ENCODE measurements at places on chromosomes 2 and 18.

DNA sequence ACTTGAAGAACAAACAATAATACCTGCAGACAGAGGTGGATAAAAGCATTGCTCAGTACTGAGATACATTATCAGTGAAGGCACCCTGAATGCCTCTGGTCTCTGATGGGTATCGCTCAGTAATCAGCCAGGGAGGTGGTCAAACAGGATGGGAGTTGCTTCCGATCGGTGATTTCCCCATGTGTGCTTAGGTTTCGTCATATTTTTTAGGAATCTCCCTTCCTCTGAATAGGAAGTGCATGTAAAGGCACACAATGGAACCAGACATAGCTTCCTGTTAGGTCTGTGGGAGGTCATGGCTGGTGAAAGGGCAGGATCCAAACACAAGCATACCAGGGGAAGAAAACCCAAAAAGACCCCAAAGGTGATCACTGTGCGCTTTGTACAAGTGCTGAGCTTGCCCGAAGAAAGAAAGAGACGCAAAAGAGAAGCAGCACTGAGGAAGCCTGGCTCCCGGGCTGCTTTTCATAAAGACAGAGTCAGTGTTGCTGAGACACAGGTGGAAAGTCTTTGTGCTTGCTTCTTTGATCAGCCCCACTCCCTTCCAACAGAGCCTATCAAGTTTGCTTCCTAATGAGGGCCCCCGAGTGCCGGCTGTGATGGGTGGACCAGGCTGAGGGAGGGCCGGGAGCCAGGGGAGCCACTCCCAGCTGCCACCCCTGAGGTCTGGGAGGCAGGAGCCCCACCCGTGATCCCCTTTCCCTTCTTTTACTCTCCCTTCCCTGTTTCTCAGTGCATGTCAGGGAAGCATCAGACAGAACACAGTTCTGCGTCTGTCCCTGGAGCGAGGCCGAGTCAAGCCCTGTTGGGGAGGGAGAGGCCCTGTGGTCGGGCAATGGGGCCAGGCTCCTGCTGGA is 138.2 kb downstream of the SH3RF3 start:
- no peak for DNase-seq

- DNase-seq = no peak
Measured at GRCh38 chr2:172792711-172793110, 57.1 kb downstream of the RAPGEF4 start.

DNA sequence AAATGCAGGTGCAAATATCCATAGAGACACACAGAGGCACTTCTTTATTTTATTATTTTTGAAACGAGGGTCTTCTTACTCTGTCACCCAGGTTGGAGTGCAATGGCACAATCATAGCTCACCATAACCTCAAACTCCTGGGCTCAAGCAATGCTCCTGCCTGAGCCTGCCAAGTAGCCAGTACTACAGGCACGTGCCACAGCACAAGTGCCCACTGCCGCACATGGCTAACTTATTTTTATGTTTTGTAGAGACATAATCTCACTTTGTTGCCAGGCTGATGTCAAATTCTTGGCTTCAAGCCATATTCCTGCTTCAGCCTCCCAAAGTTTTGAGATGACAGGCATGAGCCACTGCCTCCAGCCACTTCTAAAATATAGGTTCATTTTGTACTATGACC is 537.6 kb downstream of the THSD7B start:
- DNase-seq = no peak

DNA sequence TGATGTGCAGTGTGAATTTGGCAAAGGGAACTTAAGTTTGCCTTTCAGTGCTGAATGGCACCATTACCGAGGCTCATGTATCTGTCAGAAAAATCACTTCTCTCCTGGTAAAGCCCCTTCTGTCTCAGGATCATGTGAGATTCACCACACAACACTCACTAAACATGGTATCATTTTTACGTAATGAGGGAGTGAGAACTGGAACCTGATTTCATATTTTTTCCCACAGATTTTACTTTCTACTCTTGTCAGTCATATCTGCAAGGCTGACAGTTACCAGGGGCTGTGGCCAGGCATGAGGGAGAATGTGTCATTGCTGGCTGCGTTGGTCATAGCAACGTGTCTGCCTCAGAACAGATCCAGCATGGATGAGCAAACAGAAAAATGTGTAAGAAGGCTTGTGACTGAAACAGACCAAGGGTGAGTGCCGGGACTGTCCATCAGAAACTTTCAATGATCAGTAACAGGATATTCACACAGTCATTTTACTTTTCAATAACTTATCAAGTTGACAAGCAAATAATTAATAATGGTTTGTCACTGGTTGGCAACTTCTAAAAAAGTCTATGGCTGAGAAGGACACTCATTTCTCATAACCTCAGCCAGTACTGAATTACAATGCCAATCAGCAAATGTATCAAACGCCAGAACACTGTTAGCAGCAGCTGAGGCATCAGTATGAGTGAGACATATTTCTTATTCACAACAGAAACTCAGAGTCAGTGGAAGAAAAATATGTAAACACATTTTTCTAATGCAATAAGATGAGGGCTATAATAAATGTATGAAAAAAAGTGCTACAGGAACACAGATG is 100.5 kb downstream of the CDC42EP3 start:
- DNase-seq = no peak

DNA sequence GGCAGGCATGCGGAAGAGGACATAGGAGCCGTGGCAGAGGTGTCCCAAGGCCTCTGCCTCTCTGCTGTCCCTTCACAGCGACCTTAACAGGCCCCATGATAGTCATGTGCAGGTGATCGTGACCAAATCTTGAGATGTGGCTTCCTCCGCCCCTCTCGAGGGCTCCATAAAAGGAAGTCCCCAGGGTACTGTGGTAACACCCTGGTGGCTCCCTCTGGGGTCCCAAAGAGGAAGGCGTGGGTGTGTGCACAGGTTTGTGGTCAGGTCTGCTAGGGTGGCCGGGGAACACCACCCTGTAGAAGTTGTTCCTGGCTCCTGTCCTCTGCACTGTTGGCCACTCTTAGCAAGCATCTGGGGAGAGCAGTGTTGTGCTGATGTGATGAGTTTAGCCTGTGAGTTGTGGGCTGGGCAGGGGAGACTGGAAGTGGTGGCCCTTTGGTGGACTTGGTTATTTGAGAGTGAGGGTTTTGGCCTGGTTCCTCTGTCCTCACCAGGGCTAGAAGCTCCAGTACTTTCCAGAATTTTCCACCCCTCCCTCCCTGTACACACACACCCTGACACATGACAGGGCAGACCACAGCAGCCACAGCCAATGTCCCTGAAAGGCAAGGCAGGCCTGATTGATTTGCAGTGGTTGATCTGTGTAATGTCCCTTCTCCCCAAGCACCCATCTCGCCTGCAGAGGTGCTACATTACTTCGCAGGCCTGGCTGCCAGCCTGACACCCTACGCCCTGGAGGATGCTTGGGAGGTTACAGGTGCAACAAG is 68.9 kb upstream of the BOD1L2 start:
- no peak for DNase-seq

DNA sequence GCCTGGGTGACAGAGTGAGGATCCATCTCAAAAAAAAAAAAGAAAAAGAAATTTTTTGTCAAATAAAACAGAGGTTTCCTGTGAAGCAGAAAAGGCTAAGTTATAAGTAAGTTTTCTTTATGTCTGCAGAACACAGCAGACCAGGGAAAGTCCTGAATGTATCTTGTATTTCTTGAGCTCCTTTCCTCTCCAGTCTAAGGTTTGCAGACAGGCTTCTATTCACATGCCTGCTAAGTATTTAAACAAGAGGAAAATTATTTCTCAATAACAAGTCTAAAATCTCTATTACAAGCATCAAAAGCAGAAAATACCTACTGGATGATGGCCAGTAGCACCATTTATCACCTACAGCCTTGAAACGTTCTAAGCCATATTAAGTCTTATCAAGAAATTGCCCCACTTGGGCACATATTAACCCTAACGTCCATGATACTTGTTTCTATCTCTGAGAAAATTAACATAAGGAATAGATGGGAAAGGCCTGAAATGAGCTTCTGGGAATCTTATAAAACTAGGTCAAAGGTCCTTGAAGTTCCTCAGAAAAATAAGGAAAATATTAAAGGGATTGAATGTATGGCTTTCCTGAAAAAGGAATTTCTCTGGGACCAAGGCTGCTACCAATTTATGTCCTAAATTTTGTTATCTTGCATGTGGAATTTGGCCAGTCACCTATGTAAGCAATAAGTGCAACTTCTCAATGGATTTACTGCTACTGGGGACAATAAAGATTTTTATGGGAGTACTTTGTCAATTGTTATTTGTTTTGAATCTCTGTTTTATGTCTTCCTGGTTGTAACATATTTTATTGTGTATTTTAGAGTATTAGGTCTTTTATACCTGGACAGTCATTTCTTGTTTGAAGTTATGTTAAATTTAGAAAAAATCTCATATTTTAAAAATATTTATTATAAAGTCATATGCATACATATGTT is 3.0 kb upstream of the REG1A start:
- no peak for DNase-seq

GRCh38 chr2:36659872-36660312 is 36.6 kb upstream of the VIT start:
- DNase-seq = no peak

GRCh38 chr18:24427484-24427883 is 1.0 kb downstream of the IMPACT start:
- no peak for DNase-seq

DNA sequence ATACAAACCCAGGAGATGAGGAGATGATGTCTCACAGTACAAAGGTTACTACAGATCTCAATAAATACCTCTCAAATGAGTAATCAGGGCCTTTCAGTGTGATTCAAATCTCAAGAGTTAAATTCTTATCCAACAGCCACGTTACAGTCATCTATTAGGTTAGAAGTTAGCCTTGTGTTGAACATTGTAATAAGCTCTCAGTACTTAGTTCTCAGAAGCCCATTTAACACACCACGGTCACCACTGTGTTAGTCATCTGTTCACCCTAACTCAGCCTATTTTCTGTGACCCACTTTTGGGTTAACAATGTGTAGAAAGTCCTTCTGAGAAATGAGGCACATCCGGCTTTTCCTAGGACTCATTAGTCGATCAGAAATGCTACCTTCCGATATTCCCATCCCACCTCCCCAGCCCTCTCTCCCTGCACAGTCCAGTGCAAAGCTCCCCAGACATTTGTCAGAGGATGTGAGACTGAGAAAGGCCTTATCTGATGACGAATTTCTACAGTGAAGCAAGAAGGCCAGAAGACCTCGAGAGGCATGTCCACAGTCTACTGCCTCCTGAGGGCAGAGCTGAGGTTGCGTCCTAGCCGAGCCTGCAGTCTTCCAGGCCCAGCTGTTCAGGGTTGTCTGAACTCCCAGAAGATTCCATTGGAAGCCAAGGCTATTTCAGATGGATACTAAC is 92.6 kb downstream of the ACTR2 start:
- DNase-seq = no peak

DNA sequence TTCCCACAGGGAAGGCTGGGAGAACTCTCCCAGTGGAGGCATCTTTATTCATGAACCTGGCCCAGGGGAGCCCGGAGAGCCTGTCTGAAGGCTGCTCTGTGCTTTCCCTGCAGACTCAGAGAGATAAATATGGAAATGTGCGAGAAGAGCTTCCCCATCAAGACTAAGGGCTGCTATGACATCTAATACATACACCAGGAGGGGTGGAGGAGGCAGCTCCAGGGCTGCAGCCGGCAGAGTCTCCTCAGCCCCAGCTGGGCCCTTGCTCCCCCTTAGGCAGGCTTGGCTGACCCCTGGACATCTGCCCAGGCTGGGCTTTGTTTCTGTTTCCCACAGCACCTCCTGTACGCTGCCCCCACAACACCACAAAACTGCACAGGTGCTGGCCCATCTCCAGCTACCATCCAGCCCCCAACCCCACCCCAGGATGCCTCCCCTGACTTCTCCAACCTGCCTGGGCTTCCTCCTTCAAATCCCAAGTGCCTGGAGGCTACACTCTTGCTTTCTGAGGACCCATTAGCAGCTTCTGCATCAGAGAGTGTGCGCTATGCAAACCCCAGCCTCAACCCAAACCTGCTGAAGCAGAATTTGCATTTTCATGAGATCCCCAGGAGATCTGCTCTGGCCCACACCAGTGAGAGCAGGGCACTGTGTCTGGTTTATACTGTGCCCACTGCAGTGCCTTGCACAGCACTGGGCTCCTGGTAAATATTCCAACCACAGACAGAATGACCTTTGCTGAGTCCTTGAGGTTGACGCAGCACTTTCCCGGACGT is 96.8 kb downstream of the VSNL1 start:
- no peak for DNase-seq

- DNase-seq = no peak
Measured at GRCh38 chr18:23231340-23232021, 96.2 kb downstream of the CABLES1 start.

DNA sequence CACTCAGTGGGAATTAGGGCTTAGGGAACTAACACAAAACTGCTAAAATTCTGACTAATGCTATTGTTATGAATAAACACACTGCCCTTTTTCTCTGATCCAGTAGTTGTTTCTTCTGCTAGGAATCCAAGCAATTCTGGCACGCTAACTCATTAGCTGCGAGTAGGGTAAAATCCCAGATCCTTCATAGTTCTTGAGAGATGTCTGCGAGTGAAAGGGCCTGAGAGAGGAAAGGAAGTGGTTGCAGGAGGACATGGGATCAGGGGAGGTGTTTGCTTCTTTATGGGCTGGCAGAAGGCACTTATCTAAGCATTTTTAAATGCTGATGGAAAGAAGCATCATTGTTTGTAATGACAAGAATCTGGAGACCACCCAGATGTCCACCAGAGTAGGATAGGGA is 9.4 kb downstream of the MAP3K19 start:
- no peak for DNase-seq

DNA sequence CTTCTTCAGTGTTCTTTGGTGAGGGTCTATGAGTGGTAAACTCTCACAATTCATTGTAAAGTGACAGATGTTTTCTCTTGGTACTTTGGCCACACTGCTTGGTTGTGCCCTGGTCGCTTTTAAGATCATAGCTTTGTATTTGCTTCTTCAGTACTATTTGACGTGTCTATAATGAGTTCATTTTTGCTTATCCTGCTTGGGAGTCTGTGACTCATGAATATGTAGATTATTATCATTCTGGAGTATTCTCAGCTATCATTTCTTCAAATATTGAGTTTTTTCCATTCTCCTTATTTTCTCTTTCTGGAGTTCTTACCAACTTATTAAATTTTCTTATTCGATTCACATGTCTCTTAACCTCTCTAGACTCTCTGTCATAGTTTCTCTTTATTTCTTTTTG is 73.0 kb upstream of the HS6ST1 start:
- no peak for DNase-seq

DNA sequence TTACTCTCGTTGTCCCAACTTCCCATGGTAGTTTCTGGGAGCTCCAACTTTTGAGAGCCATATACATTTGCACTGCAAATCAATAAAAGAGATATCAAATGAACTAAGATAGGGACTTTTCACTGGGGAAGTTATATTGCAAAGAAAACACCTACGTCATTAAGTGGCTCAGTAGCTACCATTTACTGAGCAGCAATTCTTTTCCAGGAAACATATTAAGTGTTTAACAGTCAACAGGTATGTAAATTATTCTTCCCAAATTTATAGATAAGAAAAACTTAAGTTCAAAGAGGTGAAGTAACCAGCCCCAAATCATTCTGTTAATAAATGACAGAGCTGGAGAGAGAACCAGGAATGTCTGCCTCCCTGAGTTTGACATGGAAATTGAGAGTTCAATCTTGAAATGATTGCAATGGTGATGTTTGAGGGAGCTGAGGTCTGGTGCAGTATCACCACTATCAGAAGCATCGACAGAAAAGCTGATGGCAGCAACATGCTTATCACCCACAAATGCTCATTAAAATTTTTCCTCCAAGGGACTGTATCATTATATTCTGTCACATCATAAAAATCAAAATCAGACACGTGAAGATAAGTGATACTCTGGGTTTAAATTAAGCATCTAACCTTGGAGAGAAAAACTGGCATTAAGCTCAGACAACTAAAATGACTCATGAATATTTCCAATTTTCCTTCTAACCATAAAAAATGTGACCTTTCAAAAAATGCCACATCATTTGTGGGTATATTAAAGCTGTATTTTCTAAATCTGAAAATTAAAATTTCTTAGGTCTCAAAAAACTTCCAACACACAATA is 43.4 kb downstream of the GAREM1 start:
- no peak for DNase-seq

All from hypothalamus (tissue), 51 donors.